Renal cortex interstitium (tissue), 15 donors: ENCODE measurements at places on chromosomes 13 and 19. TPM values are rescaled to one million over a fixed set of nuclear protein-coding genes. Genes with fewer than 3 reads are reported as not detected.

The BST2 gene
- 149 TPM for polyA plus RNA-seq

The GNG7 gene
- 5.1 TPM for polyA plus RNA-seq

The PGLYRP2 gene
- not detected for polyA plus RNA-seq

The ZNF829 gene
- 6.8 TPM for polyA plus RNA-seq

The KRTDAP gene
- 1.1 TPM for polyA plus RNA-seq

The TNPO2 gene
- 81.9 TPM for polyA plus RNA-seq

The MCEMP1 gene
- 0.39 TPM for polyA plus RNA-seq

The ZNF699 gene
- polyA plus RNA-seq: 6.7 TPM

The METTL21C gene
- 0.22 TPM for polyA plus RNA-seq

The XRCC1 gene
- polyA plus RNA-seq: 81.4 TPM

The DIS3 gene
- 38.4 TPM for polyA plus RNA-seq

The CGB7 gene
- polyA plus RNA-seq: 1.5 TPM

The ZNF221 gene
- 7.2 TPM for polyA plus RNA-seq

The KLK4 gene
- not detected for polyA plus RNA-seq

The CHST8 gene
- 0.27 TPM for polyA plus RNA-seq

The KCNN1 gene
- polyA plus RNA-seq: 5.7 TPM

The ZNF737 gene
- polyA plus RNA-seq: 36.3 TPM

The EPS8L1 gene
- polyA plus RNA-seq: 61.6 TPM

The CAPN12 gene
- polyA plus RNA-seq: 7.8 TPM

The ZNF536 gene
- 2.9 TPM for polyA plus RNA-seq

The KLF16 gene
- 5.4 TPM for polyA plus RNA-seq

The ZBTB45 gene
- polyA plus RNA-seq: 15.0 TPM

The LRRC63 gene
- 0.14 TPM for polyA plus RNA-seq

The GPR4 gene
- polyA plus RNA-seq: 3.6 TPM

The MAST1 gene
- polyA plus RNA-seq: 1.0 TPM

The INSR gene
- 31.9 TPM for polyA plus RNA-seq

The ZNF585A gene
- 13.6 TPM for polyA plus RNA-seq

The SERP2 gene
- 11.9 TPM for polyA plus RNA-seq

The CATSPERD gene
- polyA plus RNA-seq: not detected

The APBA3 gene
- 18.5 TPM for polyA plus RNA-seq

The PPM1N gene
- polyA plus RNA-seq: 0.09 TPM

The SIGLEC12 gene
- 0.38 TPM for polyA plus RNA-seq

The GPC5 gene
- 4.5 TPM for polyA plus RNA-seq

The SERTM1 gene
- polyA plus RNA-seq: 0.53 TPM

The CEACAM7 gene
- polyA plus RNA-seq: not detected

The CADM4 gene
- 50.2 TPM for polyA plus RNA-seq

The HIPK4 gene
- not detected for polyA plus RNA-seq

The PRR12 gene
- 17.0 TPM for polyA plus RNA-seq

The CTXN1 gene
- 33.9 TPM for polyA plus RNA-seq

The SYNGR4 gene
- 0.41 TPM for polyA plus RNA-seq

The PNKP gene
- polyA plus RNA-seq: 93.0 TPM

The COG6 gene
- 34.9 TPM for polyA plus RNA-seq

The HRC gene
- polyA plus RNA-seq: 29.2 TPM

The DPY19L3 gene
- 70.0 TPM for polyA plus RNA-seq
